NCI-H1436 treated with DMSO at 0.1 percent for 48 hours (cell line): ENCODE measurements at places on chromosomes 12 and 14.

GRCh38 chr14:92866901-92867865 is 55.8 kb upstream of the CHGA start:
- peak; percentile 80 for DNase-seq

- DNase-seq = no peak
Observed at GRCh38 chr12:131806674-131807073, 21.5 kb upstream of the MMP17 start.

DNA sequence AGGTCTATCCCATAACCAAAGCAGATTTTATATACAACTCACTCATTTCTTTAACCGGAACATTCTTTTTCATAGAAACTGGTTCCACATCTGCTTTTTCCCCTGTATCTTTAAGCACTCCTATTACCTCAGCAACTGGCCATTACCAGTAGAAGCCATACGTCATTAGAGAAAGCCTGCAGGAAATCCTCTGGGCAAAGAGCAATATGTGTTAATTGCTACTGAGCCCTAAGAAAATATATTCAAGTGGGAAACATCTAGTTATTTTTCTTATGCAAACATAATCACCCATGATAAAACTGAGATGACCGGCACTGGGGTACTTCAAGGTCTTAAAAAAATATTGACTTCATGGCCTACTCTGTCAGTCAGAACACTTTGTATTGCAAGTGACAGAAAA is 28.2 kb upstream of the CPSF6 start:
- no peak for DNase-seq

- peak; percentile 44 for DNase-seq
Observed at GRCh38 chr14:84591827-84592445, 938.0 kb upstream of the FLRT2 start.

- DNase-seq = no peak
Observed at GRCh38 chr12:23039834-23040233, 414.9 kb downstream of the ETNK1 start.

DNA sequence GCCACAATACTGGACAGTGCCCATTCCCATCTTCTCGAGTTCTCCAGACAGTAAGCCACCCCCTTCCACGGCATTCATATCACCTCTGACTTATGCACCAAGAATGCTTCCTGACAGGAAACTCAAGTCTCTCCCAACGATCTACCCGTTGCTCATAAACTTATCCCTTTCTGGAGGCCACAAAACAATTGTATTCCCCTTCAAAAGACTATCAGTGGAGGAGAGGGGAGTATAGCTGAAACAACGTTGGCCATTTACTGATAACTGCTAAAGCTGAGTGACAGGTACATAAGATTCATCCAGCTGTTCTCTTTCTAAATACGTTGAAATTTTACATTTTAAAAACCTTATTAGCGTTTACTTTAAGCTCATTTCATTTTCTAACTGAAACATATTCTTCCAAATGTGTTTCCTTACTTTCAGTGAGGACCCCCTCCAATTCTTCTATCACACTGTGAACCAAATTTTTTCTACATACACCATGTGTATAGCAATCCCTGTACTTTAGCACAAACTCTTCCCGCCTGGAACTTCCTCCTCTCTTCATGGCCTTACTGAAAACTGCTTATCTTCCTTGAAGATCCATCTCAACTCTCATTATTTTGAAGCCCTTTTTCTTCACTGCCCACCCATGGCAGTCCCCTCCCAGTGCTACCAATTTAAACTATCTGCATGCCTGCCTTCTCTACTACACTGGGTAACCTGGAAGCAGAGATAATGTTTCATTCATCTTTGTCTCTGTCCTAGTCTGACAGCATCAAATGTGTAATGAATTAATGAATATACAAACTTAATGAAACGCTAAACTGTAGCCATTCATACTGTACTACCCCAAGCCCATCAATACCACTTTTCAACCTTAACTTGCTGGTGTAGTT is 28.8 kb downstream of the ATXN2 start:
- no peak for DNase-seq

DNA sequence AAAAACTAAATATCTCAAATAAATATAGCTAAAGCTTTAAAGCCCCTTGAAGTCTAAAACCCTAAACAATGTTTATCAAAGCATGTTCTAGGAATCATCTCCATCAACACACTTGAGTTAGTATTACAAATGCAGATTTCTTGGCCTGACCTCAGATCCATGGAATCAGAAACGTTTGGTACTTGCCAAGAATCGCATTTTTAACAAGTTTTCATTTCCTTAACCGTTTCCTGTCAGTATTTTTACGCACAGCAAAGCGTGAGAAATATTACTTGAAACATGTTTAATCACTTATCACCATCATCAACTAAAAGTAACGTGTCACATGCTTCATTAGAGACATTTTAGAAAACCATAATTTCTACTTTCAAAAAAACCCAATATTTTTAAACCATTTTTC is 9.7 kb downstream of the SLCO1C1 start:
- DNase-seq = no peak

DNA sequence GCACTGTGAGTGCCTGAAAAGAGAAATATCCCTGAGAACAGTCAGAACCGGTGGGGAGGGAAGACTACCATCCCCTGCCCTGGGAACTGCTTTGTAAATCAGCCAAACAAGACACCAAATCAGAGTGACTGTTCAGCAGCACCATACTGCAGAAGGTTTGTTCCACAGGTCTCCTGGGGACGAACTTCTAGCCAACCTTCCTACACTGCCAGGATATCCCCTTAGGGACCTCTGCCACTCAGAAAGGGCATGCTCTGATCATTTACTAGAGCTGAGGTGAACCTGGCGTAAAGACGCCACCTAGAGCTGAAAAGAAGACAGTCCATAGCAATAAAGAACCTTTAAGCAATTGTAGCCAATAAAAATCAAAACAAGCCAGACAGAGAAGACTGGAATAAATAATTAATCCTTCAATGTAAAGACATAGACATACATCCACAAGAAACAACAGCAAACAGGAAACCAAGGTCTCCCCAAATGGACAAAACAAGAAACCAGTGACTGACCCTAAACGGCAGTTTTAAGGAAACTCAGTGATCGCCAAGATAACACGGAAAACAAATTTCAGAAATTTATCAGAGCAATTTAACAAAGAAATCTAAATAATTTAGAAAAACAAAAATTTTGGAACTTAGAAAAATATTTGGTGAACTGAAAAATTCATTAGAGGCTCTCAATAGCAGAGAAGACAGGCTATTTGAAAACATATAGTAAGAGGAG is 228.1 kb upstream of the AMIGO2 start:
- DNase-seq = peak; percentile 81

DNA sequence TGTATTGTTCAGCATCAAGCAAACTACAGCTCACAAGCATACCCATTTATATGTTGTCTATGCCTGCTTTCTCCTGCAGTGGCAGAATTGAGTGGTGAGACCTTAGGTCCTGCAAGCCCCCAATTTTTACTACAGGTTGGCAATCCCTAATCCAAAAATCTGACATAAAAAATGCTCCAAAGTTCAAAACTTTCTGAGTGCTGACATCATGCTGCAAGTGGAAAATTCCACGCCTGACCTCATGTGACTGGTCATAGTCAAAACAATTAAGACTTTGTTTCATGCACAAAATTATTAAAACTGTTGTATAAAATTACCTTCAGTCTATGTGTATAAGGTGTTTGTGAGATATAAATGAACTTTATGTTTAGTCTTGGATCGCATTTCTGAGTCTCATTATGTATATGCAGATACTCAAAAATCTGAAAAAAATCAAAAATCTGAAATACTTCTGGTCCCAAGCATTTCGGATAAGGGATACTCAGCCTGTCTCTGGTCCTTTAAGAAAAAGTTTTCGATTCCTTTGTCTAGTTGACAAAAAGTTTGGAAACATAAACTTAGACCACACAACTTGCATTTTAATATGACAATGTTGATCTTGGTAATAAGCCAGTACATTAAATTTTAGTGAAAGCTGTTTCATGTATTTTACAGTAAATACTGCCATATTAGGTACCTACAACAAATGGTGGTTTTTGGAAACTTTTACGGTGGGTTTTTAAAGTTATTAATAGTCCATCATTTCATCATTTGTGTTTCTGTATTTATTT is 81.5 kb downstream of the AEBP2 start:
- DNase-seq = no peak
